Endothelial cell of umbilical vein (primary cell): ENCODE measurements at places on chromosomes 12 and 14. TPM values are rescaled to one million over a fixed set of nuclear protein-coding genes. Genes with fewer than 3 reads are reported as not detected.

SRRM4 gene
- not detected in 2 replicates for total RNA-seq

GALNT9 gene
- 0.73 TPM in 1 of 2 replicates, not detected in the other for total RNA-seq

GARIN6 gene
- not detected in 2 replicates for total RNA-seq

RFLNA gene
- total RNA-seq = 3.4 and 19.7 TPM in 2 replicates

DNA sequence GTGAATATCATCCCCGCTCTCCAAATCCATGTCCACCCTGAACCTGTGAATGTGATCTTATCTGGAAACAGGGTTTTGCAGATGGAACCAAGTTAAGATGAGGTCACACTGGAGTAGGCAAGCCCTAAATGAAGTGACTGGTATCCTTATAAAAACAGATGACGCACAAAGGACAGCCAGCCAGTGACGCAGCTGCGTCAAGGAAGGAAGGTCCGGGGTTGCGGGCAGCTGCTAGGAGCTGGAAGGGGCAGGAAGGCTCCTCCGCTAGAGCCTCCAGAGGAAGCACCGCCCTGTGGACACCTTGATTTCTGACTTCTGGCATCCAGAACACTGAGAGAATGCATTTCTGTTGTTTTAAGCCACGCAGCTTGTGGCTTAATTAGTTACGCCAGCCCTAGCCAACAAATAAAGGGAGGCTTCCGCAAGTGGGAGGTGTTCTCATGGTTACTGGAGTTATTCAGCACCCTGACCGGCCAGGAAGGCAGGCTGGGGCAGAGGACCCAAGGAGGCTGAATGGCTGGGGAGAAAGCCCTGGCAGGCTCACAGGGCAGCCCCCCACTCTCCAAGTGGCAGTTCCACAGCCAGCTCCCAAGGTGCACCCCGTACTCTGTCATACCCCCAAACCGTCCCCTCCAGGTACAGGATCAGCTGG is 127.6 kb upstream of the NCOR2 start:
- DNase-seq = peak; percentile 90

DNA sequence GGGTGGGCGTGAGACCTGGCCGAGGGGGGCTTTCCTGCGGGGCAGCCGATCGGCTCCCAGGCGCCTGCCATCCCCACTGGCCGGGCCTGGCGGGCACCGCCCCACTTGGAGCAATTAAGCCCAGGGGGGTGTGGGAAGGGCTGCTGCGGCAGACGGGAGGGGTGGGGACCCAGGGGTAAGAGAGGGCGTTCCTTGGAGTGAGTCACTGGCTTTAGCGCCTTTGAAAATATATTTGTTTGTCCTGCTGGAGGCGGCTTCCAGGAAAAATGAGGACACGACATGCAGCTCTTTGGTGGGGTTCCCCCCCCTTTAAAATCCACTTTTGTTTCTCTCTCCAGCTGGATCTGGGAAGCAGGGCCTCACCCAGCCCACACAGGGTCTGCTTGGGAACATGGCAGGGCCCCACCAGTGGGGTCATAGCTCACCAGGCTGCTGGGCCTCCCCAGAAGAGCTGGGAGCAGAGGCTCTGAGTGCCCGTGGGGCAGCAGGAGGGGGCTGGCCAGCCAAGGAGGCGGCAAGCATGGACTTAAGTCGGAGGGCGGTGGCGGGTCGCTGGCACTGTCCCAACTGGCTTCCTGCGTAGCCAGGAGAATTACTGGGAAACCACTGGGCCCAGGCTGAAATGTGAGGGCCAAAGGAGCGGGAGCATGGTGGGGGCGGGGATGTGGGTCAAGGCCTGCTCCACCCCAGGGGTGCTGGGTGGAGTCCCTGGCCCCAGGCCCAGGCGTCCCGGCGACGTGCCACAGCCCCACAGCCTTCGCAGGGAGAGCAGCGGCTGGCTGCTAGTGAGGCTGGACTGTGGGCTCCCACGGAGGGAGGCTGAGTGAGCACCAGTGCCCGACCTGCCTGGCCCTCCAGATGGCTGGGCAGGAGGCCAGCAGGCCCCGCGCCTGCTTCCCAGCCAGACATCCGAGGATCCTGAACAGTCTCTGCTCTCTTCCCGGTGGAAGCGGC is 128.0 kb downstream of the RFLNA start:
- peak; percentile 90 for DNase-seq

GRCh38 chr14:79608446-79608845 is 602.9 kb downstream of the DIO2 start:
- DNase-seq = no peak

- no peak for DNase-seq
Observed at GRCh38 chr12:92055877-92056276, 89.8 kb downstream of the BTG1 start.

DNA sequence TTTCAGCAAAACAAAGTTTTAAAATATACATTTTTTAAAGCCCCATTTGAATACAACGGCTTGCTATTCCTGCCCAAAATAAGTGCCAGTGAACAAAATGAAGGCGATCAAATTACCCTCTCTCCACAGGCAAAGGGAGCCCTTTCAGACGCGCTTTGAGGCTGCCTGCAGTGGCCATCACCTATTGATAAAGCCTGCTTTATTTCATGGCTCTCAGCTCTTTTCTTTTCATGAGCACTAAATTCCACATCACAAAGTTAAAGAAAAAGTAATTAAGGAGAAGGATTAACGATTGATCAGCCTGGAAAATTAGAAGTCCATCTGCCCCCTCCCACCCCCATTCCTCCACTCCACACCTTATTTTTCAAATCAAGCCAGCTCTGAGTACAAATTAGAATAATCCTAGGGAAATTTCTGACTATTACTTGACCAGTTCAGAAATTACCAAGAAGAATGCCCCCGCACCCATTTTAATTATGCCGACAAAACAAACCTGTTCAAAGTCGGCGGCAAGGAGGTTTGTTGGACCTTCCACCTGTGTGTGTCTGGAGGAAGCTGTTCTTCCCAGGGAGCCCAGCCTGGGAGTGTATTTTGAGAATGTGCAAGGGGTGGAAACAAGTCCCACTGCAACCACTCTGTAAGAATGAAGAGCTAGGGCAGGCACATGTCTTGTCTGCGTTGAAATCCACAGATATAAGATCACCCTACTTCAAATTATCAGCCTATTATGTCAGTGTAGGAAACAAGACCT is 64.2 kb upstream of the RIC8B start:
- no peak for DNase-seq

GRCh38 chr12:6792522-6793201 is 3.3 kb downstream of the CD4 start:
- no peak for DNase-seq

- DNase-seq = no peak
Observed at GRCh38 chr14:68564191-68564825, 228.6 kb downstream of the ZFP36L1 start.

DNA sequence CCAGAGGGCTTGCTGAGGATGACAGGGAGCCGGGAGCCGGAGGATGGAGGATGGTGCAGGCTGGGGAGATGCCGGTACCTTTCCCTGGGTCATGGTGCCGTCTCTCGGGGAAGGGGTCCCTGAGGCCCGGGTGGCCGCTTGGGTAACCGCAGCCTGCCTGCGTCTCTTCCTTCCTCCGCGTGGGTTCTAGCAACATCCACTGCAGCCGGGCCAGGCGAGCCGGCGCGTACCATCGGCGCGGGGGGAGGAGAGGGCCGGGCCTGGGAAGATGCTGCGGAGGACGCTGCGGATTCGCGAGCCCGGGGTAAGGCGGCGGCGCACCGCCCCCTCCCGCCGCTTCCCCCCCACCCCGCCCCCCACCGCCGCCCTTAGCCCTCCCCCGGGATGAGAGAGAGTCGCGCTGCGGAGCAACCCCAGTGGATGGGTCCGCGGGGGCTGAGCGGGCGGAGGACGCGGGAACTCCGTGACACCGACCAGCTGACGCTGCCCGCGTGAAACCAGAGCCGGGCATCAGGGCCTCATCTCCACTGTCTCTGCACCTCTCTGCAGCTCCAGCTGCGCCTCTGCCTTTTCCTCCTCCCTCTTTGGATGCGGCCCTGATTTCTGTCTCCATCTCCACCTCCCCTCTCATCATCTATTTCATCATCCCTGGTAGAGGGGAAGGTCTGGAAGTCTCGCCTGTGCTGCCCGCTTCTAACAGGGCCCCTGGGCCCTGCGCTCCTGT is at the start of gene FAIM2:
Gene FAIM2 (minus strand): TSS at position 201 of the 724 bp plus-strand sequence. CDS start 108 bp downstream, at position 93.
- DNase-seq = no peak

GRCh38 chr14:71267691-71268090 is 360.4 kb downstream of the PCNX1 start:
- DNase-seq = peak; percentile 5

- DNase-seq = no peak
Observed at GRCh38 chr12:39490500-39491282, 47.8 kb upstream of the KIF21A start.

- DNase-seq = no peak
Observed at GRCh38 chr12:124445121-124445718, 122.2 kb downstream of the NCOR2 start.

DNA sequence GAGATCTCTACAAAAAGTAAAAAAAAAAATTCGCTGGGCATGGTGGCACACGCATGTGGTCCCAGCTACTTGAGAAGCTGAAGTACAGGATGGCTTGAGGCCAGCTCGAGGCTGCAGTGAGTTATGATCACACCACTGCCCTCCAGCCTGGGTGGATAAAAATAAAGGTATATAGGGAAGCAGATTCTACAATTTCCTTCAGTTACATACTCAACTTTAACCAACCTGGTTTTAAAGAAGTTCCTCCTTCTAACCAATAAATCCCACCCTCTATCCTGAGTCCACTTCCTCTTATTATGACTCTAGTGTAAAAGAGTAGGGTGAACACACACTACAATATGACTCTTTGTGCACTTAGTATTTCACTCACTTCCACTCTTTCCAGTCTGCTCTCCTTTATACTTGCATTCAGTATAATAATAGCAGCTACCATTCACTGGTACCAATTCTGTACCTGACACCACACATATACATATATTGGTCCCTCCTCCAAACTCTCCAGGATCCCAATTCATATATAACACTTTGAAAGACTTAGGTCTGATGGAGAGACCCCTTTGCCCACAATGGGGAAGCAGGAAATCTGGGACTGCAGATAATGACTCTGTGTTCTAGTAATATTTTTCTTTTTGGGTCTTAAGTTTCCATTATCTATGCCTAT is 2.3 kb downstream of the ARF3 start:
- DNase-seq = no peak
